ENCODE measurements at places on chromosomes 4 and X. TPM values are rescaled to one million over a fixed set of nuclear protein-coding genes. Genes with fewer than 3 reads are reported as not detected.

GRCh38 chr4:26884486-26884988, 23.9 kb downstream of the STIM2 start:
- DNase-seq, result no peak

GRCh38 chr4:7421356-7422150, 13.2 kb downstream of the PSAPL1 start:
- no peak for DNase-seq

GRCh38 chr4:145446184-145446583, 35.5 kb upstream of the SMAD1 start:
- DNase-seq, result no peak

- DNase-seq, result no peak
Observed at GRCh38 chrX:109952985-109953905, 49.7 kb upstream of the TMEM164 start.

- no peak for DNase-seq
Observed at GRCh38 chr4:4619821-4620220, 78.0 kb upstream of the STX18 start.

- no peak for DNase-seq
Observed at GRCh38 chrX:35665311-35665710, 132.8 kb upstream of the MAGEB16 start.

DNA sequence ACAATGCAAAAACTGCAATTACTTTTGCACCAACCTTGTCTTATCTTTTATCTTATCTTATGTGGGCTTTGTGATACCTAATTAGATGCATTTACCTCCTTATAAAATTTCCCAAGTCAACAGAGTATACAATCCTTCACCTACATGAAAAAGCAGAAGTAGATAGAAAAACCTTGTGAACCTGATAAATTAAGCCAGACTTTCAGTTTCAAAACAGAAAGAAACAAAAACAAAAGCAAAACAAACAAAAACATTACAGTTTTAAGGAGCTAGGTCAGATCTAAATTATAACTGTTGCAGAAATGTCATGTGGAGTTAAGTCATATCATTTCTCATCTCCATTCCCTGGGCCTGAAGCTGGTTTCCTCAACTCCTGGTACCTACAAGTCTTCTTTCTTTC, 24.9 kb upstream of the CXXC4 start:
- no peak for DNase-seq

DNA sequence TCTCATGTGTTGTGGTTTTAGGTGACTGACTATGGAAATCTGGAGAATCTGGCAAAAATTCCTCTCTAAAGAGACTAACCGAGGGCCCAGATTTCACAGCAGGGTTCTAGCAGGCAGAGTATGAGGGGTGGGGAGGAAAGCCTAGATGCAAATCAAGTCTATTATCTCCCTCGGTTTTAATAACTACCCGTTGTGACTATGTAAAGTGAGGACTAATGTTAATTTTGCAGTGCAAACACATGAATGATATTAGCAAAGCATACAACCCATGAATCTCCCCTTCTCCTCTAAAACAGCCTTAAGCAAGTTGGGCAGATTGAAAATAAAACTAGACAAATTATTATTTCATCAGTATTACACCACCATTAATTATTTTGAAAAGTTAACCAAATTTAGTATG, 131.4 kb downstream of the SLITRK2 start:
- no peak for DNase-seq

GRCh38 chr4:112075129-112075753, 70.0 kb upstream of the FAM241A start:
- DNase-seq, result no peak

- no peak for DNase-seq
Observed at GRCh38 chrX:141936080-141936479, 32.4 kb downstream of the MAGEC1 start.

DNA sequence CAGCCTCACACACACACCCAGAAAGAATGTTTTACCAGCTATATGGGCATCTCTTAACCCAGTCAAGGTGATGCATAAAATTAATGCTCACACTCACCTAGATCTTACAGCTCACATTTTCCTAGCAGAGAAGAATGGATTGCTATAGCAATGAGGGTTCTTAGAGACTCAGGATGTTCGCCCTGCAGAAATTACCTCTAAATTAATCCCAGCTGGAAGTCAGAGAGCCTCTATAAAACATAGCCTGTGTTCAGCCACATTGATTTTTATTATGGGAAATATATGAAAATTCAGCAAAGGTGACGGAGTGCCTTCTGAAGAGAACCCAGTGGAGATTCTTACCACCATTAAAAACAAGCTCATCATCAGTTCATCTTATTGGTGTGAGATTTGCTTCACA, 528.3 kb upstream of the ZFP42 start:
- no peak for DNase-seq

- no peak for DNase-seq
Observed at GRCh38 chrX:115333446-115333845, 43.9 kb downstream of the LUZP4 start.

- peak; percentile 37 for DNase-seq
Observed at GRCh38 chrX:10615931-10616774, 4.2 kb downstream of the MID1 start.

DNA sequence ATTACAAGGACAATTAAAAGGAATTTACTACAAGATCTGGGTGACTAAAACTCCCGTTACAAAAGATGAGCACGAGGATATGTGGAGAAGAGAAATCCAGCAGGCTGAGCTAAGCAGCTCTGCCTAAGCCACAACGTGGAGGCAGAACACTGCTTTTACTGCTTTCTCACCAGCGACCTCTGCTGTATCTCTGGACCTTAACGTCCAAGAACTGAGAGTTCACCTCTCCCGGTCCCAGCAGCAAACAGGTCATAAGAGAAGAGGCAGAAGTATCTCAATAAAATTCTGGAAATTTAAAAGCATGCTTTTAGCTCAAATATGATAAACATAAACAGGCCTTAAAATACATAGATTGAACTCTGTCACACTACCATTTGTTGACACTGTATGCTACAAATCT, 81.0 kb downstream of the ADGRA3 start:
- DNase-seq, result no peak

Gene MAGEA2B
- total RNA-seq, result not detected

Gene YIPF6
- 33.0 TPM for total RNA-seq

Gene SLC10A6
- total RNA-seq, result 0.76 TPM

Gene SMARCA1
- total RNA-seq, result 30.9 TPM

Gene NXF3
- total RNA-seq, result 1.0 TPM

Gene IL1RAPL2
- 0.09 TPM for total RNA-seq

Gene RASL11B
- 8.0 TPM for total RNA-seq
